ENCODE measurements at places on chromosomes 11 and 22.

GRCh38 chr11:114196997-114197703 is 99.0 kb upstream of the NNMT start:
- no peak for DNase-seq

GRCh38 chr22:30695351-30695851 is 727 bp downstream of the OSBP2 start:
- DNase-seq, result no peak

GRCh38 chr11:111413849-111414248 is 34.8 kb upstream of the POU2AF1 start:
- no peak for DNase-seq

- no peak for DNase-seq
Observed at GRCh38 chr11:128045094-128045725, 542.1 kb downstream of the ETS1 start.

DNA sequence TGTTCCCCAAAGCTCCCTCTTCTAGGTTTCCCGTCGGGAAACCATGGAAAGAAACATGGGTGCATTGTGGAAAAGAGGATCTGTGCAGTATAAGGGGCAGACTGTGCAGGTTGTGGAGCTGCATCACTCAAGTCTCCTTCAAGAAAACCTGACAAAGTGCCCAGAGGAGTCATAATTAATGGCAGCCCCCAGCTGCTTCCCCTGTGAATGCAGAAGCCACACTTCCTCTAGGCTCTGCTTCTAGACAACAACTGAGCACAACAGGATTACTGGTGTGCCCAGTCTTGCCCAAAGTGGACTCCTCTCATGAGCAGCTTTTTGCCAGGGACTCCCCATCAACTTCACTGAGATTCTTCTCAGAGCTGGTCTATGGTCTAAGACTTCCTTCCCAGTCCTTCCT is 42.6 kb upstream of the SCUBE2 start:
- DNase-seq, result no peak

DNA sequence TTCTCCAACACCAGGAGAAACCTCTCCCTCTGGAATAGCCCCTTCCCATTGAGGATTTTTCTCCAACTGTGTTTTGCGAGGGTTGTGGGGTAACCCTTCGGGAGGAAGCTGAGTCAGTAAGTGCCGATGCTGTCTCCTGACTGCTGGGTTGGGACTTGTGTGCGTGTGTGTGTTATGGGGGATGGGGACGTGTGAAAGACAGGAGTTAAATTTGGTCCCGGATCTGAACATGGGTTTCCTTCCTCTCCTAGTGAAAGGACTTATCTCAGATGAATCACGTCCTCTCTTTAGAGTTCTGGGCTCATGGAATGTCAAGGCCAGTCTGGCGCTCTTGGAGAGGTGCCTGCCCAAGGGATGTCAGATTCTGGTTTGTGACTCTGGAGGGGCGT is 33.3 kb downstream of the KIAA1671 start:
- peak; percentile 27 for DNase-seq

DNA sequence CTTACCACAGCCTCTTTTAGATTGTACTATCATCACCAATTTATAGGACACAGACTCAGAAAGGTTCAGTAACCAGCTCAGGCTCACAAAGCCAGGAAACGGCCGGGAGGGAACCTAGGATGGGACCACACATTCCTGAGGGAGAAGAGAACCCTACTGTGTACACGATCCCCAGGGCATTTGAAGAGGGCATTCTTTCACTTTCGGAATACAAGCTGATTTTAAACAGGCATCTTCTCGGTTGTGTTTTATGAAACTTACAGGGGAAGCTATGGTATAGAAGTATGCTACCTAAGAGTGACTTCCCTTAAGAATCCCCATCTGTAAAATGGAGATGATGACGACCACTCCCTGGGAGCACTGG is 19.0 kb downstream of the SMCO4 start:
- DNase-seq, result no peak

DNA sequence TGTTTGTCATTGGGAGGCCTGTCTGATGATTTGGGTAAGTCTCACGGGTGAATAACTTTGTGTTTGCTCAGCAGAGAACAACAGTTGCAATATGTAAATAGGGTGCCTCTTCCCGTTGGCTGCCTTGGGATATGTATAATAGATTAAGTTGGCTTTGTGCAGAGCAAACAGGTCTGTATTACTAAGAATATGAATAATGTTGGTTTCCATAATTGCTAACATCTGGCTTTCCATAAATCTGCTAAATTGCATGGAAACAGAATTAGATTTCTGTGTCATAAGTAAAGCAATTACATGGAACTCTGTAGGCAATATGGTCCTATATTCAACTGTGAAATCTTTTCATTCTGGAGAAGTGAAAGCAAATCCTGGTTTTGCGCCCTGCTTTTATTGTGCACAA is 636.0 kb upstream of the ANO5 start:
- no peak for DNase-seq

- DNase-seq, result no peak
Observed at GRCh38 chr11:18280438-18281045, 14.5 kb downstream of the SAA1 start.

DNA sequence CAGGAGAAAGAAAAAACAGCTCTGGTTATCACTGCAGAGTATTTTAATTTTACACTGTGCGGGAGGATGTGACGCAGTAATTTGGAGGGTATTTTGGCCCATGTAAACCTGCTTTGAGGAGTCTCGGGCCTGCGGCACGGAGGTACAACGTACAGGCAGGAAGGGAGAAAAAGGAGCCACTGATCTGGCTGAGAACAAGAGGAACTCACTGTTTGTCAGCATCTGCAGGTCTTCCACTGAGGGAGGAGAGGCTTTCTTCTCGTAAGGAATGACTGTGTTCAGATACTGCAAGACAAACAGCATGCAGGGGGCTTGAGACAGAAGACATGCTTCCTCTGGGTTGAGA is 44.0 kb downstream of the FEZ1 start:
- no peak for DNase-seq

GRCh38 chr11:47955061-47955755 is 25.2 kb upstream of the PTPRJ start:
- DNase-seq, result no peak

DNA sequence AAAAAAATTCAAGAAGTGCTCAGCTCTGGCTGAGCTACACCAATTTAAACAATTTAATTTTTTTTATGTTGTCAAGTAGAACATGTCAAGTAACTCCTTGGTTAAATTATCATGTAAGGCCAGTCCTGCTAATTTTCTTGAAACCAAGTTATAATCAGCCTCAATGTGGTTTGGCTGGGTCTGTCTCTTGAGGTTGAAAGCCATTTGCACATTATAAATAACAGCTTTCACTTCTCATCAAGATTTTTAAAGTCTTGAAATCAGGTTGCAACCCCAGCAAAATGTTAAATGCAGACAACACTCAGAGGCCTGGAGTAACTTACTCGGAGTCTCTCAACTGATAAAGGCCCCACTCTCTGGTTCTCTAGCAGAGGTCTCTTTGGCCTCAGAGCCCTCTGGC is 324.4 kb downstream of the BRD1 start:
- no peak for DNase-seq

DNA sequence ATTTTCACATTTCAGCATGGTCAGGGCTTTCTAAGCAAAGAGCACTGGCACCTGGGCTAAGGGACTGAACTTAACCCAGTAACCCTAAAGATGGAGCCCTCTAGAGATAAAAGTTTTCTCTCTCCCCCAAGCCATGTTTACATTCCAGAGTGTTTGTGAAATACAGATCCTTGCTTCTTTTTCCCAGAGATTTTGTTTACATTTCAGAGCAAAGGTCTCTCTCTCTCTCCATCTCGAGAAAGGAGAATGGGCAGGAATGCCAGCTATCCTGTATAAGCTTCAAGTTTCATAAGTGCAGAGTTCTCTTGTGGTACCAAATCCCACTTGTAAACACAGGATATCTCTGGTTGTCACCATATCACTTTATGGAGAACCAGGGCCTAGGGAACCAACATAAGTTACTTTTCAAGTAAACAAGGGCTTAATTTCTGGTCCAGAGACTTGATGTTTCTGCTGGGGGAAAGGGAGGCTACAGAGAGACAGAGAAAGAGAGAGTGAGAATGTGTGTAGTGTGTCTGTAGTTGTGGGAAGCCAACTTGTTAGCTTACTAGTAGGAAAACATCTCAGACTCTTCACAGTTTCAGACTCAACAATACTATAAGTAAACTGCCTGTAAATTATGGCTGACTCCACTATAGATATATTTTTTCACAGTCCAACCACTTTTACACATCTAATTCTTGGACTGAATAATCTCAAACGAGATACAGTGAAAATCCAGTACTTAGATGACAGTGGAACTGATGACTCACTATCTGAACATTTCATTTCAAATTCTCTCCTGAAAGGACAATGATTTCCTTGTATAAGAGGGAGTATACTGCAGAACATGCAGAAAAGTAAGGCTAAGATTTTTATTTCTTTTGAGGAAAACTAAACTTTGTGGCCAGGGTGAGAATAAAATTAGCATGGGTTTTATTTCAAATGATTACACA is 76.2 kb downstream of the ARHGAP32 start:
- peak; percentile 63 for DNase-seq

DNA sequence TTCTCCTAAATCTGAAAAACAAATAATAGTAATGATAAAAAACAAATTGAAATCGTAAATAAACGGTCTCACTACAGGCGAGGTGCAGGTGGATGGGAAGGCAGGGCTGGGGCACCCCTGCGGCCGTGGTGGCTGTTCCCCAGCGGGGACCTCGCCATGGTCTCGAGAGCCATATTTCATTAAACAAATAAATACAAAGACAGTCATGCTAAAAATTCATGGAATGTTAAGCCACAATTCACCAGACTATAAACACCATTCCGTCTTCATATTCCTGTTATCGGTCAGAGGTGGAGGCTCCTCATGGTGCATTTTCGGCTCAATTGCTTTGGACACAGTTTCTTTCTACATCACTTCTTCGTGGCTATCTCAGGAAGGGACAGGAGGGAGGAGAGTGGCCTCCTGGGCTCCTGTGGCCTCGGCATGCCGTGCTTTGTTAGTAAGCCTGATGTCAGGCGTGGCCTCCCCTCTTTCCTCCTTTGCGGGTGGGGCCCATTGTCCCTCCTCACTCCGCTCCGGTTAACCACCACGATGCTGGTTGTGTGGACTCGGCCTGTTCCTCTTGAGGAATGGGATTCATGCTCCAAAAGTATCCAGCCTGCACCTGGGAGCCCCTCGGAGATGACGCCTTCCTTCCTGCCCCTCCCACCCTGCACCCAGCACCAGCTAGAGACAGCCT is 16.1 kb upstream of the BRSK2 start:
- DNase-seq, result no peak

GRCh38 chr22:36493690-36494110 is 12.3 kb upstream of the TXN2 start:
- no peak for DNase-seq

DNA sequence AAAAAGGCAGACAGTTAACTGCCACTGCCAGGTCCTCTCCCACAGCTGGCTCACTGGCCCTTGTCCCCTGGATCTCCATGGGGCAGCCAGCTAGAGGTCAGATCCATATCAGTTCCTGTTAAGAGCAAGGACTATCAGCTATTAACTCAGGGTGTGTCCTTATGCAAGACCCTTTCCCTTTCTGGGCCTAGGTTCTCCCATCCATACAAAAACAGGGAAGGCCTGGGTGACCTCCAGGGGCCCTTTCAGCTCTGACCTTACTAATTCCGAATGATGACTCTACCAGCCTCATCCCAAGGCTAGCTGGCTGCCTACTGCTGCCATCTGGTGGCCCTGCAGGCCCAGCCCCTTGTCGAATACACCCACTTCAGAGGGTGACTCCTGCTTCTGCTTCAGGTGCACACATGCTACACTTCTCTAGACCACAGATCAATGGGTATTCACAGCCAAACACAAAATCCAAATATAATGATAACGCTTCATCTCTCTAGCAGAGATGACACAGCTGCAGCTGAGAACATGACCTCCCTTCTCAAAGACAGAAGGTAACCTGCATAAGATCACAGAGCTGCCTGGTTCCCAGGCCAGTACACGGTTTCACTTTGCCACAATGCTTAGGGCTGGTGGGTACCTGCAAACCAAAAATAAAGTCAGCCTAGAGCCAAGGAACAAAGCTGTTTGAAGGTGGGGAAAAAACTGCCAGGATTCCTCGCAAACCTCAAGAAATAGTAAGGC is 34.1 kb downstream of the SERGEF start:
- peak; percentile 73 for DNase-seq

DNA sequence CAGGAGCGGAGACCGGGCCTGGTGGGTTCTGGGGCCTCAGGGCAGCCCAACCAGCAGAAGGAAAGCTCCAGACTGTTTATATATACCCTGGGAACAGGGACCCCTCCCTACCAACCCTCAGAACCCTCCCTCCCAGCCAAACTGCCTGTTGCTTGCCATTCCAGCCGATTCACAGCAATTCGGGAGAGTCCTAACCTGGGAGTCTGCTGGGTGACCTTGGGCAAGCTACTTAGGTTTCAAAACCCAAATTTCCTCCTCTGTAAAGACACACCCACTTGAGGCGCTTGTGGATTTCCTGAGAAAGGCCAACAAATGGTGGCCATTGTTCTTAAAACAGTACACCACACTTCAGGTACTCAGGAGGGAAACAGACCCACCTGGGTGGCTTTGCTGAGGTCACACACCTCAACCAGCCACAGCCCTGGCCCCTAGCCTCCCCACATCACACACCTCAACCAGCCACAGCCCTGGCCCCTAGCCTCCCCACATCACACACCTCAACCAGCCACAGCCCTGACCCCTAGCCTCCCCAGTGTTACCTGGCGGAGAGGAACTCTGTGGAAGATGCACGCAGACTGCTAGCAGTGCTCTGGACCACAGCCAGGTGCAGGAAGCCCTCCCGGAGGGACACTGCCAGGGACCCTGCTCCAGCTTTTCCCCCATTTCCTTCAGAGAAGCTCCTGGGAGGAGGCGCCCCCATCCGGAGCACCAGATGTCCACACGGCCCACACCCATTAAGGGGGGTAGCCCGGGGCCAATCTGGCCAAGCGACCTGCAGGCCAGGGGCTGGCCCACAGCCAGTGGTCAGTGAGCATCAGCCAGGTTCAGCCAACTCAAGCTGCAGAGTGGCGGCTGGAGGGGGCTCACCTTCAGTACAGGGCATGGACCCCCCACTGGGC is 6.2 kb downstream of the SHISA8 start:
- DNase-seq, result no peak
